Stimulated activated CD8-positive, alpha-beta memory T cell treated with anti-CD3 and anti-CD28 coated beads, Interleukin-15, amount 100 ng/mL, for 4 hours (primary cell): ENCODE measurements at places on chromosomes 2 and 18.

- no peak for DNase-seq
Observed at GRCh38 chr18:68040198-68040597, 523.7 kb upstream of the DSEL start.

GRCh38 chr2:216665242-216665641 is 30.1 kb downstream of the IGFBP5 start:
- DNase-seq, result no peak

DNA sequence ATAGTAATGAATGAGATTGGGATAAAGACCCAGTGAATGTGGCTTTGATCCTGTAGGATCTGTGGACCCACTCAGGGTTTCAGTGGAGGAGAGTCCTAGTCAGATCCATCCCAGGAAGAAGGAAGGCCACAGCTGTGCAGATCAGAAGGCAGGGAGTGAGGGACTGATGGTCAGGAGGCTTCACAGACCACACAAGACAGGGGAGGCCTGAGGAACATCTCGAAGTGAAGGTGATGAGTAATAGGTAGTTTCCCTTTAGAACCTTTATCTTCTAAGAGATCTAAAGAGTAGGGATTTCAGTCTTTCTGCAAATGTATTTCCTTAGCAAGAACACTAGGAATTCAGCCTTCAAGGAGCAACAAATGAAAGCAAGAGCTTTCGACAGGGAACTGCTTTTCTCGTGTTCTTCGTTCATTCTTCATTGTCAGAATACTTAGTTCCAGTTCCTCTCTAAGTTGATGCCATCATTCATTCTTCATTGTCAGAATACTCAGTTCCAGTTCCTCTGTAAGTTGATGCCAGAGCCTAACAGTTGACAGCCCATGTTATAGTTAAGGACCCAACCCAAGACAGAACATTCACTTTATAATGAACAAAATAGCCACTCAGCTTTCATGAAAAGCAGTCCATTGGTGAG is 150.2 kb upstream of the EPAS1 start:
- no peak for DNase-seq

GRCh38 chr2:231667496-231667895 is 40.8 kb upstream of the PTMA start:
- no peak for DNase-seq

DNA sequence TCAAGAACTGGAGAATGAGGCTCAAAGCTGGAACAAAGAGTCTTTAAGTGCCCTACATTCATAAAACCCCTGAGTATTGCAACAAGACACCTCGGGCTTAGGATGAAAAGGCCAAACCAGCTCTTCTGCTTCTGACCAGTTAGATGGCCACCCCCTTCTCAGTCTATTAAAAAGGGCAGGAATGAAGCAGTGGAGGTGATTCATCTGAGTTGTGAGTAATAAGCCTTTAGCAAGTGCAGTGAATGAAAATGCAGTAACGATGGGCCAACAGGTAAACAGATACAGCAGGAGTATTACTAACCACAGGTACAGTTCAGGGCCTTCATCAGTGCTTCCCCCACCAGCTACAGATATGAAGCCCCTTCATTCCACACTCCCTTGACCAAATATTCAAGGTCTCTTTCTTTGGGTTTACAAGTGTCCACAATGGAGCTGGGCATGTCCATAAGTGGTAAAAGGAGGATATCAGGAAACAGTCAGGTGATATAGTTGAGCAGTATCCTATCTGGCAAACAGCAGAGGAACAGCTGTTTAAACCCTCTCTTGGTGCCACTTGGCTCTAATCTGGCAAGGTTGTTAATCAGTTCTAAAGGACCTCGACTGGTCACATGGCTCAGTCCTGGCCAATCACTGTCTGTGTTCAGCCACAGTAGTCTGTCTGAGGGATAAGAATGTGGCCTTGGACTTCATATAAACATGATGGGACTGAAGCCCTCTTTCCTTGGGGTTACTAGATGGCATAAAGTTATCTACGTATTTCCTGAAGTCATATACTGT is 17.8 kb downstream of the SERPINB13 start:
- no peak for DNase-seq

GRCh38 chr2:8539743-8540551 is 141.9 kb upstream of the ID2 start:
- no peak for DNase-seq

DNA sequence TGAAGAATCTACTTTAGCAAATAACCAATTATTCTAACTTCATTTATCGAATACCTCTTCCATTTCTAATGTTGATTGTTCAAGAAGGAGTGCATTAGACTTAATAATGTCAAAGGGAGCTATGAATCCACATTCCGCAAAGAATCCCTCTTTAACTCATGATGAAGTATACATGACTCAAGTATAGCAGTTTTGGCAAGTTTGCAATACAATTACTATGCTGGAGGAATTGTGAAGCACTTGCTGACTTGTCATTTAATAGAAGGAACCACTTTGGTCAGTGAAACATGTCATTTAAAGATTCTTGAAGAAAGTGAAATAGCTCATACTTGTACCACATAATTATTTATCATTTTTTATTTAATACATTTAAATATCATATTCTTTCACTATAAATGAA is 125.1 kb downstream of the SLC39A10 start:
- DNase-seq, result no peak

- no peak for DNase-seq
Observed at GRCh38 chr2:231660860-231661259, 47.5 kb upstream of the PTMA start.

- no peak for DNase-seq
Observed at GRCh38 chr18:46411867-46412690, 244.9 kb downstream of the LOXHD1 start.

- DNase-seq, result no peak
Observed at GRCh38 chr2:119712571-119712970, 33.6 kb downstream of the TMEM177 start.

GRCh38 chr2:51247252-51247805 is 215.4 kb upstream of the NRXN1 start:
- DNase-seq, result no peak

DNA sequence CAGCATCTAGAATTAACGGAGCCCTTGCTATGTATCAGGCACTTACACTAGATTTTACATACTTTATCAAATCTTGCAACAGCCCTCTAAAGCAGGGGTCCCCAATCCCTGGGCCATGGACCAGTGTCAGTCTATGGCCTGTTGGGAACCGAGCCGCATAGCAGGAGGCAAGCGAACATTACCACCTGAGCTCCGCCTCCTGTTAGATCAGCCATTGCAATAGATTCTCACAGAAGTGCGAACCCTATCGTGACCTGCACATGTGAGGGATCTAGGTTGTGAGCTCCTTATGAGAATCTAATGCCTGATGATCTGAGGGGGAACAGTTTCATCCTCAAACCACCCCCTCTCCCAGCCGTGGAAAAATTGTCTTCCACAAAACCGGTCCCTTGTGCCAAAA is 13.4 kb downstream of the DNAJB2 start:
- no peak for DNase-seq

DNA sequence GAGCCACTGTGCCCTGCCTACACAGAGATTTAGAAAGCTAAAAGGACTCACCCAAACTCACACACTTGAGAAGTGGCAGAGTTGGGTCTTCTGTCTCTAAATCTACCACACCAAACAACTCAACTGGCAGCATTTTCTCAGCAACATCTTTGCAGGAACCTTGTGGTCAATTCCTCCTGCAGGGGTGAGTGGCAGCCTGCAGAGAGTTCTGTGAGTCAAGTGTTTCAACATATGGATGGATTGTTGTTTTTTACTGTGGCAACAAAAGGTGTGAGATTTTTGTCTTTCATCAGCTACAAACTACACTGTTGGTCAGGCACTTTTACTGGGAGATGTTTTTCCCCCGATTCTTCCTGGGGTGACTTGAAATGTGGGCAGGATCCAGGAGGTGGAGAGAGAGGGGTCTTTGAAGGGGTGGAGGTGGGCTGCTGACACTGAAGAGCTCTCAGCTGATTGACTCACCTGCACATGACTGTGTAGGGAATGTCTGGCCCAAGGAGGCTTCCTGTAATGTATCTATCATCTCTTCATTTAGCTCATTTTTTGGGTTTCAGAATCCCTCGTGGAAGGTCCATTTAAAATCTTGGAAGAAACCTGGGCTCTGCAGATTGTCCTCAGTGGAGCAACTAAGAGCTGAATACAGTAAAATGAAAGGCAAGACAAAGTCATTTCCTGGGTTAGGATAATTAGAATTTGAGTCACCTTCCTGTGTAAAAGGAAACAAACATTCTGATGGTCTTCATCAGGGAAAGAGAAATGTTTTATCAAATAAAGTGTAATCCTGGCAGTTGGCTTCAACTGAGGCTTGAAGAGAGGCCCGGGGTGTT is 98.6 kb downstream of the MSH2 start:
- DNase-seq, result no peak

GRCh38 chr18:11020161-11020853 is 129.1 kb downstream of the PIEZO2 start:
- DNase-seq, result no peak

- DNase-seq, result no peak
Observed at GRCh38 chr2:20015482-20016083, 3.1 kb upstream of the MATN3 start.

DNA sequence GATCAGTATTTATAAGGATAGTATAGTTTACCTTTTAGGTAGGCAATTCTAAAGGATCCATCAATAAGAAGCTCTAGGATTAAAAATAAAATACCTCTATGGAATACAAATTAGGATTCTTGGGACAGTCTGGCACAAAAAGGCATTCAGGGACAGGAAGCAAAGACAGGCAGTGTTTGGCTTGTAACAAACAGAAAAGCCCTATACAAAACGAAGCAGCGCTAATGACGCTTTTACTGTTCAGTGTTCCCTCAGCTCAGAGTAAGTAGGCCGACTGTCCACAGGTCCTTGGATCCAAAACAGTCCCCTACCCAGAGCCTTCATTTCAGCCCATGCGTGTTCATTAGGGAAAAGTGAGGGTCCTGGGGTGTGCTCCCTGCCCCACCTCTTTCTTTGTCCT is 236.3 kb downstream of the AGPS start:
- DNase-seq, result no peak

DNA sequence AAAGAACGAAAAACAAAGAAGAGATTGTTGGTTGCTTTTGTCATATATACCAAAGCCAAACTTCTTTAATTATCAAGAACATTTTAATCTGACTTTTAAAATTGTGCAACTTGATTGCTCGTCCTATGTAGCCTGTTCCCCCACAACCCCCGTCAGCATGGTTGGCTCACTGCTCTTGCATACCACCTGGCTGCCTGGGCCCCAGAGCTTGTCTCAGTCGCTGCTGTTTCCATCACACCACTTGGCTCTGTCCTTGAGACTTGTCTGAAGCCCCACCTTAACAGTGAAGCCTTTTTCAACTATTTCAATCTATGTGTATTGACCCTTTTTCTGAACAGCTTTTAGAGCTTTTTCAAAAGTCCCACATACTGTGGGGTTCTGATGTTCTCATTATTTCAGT is 270.8 kb downstream of the ZNF407 start:
- DNase-seq, result no peak

- DNase-seq, result no peak
Observed at GRCh38 chr2:222306393-222307142, 7.8 kb upstream of the PAX3 start.

DNA sequence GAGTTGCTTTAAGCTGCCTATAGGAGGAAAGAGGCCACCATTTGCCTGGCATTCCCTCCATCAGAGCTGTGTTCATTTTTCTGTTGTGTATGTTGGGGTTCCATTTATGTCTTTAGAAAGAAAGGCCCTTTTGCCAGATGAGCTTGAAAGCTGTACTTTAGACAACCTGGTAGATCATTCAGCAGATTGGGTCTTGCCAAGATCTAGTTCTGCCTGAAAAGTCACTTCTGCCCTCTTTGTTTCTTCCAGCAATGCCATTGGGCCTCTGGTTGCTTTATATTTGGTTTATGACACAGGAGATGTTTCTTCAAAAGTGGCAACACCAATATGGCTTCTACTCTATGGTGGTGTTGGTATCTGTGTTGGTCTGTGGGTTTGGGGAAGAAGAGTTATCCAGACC is 14.4 kb downstream of the SLC20A1 start:
- no peak for DNase-seq

DNA sequence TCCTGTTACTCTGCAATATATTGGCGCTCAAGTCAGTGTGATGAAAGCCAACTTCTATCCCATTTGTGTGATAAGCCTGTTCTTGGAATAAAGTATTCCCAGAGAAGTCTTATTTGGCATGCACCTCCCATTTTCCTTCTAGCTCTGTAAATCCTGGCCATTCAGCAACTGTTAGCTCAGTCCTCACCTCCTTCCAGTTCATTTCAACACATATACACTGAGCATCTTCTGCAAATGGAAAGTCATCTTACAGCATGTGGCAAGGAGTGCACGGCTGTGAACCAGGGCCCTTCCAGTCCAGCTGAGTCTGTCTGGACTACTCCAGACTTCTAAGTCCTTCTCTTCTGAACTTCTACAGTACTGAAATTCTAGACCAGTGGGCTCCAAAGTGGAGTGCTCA is 53.1 kb downstream of the SPATS2L start:
- no peak for DNase-seq
